ENCODE measurements at places on chromosomes 11 and 22. TPM values are rescaled to one million over a fixed set of nuclear protein-coding genes. Genes with fewer than 3 reads are reported as not detected.

DNA sequence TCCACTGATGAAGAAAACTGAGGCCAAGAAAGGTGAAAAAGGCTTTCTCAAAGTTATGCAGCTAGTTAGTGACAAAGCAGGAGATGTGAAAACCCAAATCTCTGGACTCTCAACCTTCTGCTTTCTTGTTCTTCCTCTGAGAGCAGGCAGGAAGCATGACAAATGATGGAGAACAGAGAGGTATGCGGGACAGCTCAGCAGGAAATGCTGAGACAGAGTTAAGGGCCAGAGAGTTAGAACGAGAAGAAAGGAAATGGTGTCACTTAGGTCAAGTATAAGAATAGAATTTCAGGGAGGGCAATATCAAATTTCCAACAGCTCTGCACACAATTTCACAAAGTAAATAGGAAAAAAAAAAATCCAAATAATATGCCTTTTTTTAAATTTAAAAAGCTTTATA, 67.6 kb upstream of the ARHGAP42 start:
- H3K4me1 ChIP-seq = no peaks in the 10 kb centered on the region
- H3K27me3 ChIP-seq = no peaks in the 10 kb centered on the region
- no peak for DNase-seq

DNA sequence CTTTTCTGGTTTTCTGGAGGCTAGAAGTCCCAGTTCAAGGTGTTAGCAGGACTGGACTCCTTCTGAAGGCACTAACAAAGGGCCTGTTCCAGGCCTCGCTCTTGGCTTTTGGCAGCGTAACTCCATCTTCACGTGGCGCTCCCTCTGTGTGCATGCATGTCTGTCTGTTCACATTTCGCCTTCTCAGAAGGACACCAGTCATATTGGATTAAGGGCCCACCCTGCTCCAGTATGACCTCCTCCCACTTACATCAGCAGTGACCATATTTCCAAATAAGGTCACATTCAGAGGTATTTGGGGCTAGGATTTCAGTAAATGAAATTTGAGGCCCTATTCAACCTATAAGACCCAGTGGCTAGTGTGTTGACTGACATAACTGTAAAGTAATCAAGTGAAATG, 20.0 kb downstream of the APLP2 start:
- peaks cover 1% of the 10 kb centered on the region for H3K4me1 ChIP-seq
- no peak overlapping the region for H3K27ac ChIP-seq
- H3K4me3 ChIP-seq = no peak overlapping the region
- no peaks in the 10 kb centered on the region for H3K36me3 ChIP-seq

DNA sequence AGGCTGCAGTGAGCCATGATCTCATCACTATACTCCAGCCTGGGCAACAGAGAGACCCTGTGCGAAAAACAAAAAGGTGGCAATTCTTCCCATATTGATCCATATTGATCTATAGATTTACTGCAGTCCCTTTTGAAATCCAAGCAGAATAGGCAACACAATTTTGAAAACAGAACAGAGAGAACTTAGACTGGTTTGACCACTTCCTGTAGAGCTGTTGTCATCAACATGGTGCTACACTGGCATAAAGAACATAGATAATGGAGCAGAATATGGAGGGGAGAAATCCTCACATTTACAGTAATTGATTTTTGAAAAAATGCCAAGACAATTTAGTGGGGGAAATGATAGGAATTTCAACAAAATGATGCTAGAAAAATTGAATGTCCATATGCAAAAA, 34.1 kb downstream of the GRK3 start:
- DNase-seq = no peak
- H3K36me3 ChIP-seq = peaks cover 41% of the 10 kb centered on the region
- H3K27me3 ChIP-seq = no peaks in the 10 kb centered on the region

- no peak overlapping the region for H3K27ac ChIP-seq
- peaks cover 2% of the 10 kb centered on the region for H3K27me3 ChIP-seq
- no peak overlapping the region for H3K4me3 ChIP-seq
- no peaks in the 10 kb centered on the region for H3K36me3 ChIP-seq
- DNase-seq = no peak
Observed at GRCh38 chr11:45563810-45564209, 101.6 kb downstream of the CHST1 start.

OMP gene
- not detected for total RNA-seq

DNA sequence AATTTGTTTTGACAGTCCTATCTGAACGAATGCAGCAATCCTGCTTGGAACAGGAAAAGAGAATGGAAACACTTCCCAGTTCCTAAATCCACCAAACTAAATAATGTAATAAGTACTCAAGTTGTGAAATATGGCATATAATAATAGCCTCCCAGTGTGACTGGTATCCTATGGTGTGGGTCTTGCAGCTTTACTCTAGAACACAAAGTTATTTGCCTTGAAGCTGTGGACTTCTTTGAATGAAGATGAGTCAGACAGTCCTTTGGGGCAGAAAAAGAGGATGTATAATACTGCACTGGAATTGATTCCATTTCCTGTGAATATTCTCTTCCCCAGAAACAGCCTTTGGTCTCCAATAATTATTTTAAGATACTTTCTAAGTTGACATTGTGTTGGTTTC, 887.0 kb downstream of the KCNA4 start:
- H3K4me3 ChIP-seq = no peak overlapping the region
- no peaks in the 10 kb centered on the region for H3K36me3 ChIP-seq
- no peaks in the 10 kb centered on the region for H3K27me3 ChIP-seq
- no peak overlapping the region for H3K27ac ChIP-seq
- H3K4me1 ChIP-seq = no peaks in the 10 kb centered on the region

- peaks cover 44% of the 10 kb centered on the region for H3K27me3 ChIP-seq
- peaks cover 7% of the 10 kb centered on the region for H3K4me1 ChIP-seq
- no peaks in the 10 kb centered on the region for H3K36me3 ChIP-seq
- DNase-seq = no peak
- no peak overlapping the region for H3K4me3 ChIP-seq
- H3K27ac ChIP-seq = no peak overlapping the region
Observed at GRCh38 chr22:30824096-30824495, 129.4 kb downstream of the OSBP2 start.

GRCh38 chr22:21624120-21624879, 5.5 kb downstream of the YDJC start:
- no peaks in the 10 kb centered on the region for H3K27me3 ChIP-seq
- peaks cover 31% of the 10 kb centered on the region for H3K4me1 ChIP-seq
- DNase-seq = peak; percentile 81
- H3K27ac ChIP-seq = peak overlapping the region; percentile 67

DNA sequence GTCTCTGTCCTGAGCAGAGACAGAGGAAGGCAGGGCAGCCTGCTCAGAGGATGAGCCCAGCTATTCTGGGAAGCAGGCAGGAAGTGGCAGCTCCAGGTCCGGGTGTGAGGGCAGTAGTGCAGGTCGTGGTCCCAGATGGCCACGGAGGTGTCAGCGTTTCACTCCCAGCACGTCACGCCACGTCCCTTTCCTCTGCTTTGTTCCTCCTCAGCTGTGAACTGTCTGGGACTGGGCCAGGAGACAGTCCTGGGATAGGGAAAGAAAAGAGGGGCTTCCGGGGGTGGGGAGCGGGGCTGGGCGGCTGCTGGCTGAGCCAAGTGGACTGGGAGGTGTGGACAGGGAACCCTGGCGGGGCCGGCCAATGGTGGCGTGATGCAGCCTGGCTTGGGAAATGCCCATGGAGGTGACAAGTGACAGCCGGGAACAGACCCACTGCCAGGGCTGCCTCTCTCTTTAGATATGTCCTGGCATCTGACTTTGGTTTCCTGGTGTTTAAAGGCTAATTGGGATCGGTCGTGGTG, 64.7 kb downstream of the KCNQ1 start:
- no peak overlapping the region for H3K27ac ChIP-seq
- H3K27me3 ChIP-seq = no peaks in the 10 kb centered on the region
- no peak overlapping the region for H3K4me3 ChIP-seq

TSPAN32 gene
- 2.4 TPM for total RNA-seq

GRCh38 chr22:44361391-44362126, 48.8 kb upstream of the SHISAL1 start:
- no peaks in the 10 kb centered on the region for H3K4me1 ChIP-seq
- no peak overlapping the region for H3K4me3 ChIP-seq
- no peak for DNase-seq

DNA sequence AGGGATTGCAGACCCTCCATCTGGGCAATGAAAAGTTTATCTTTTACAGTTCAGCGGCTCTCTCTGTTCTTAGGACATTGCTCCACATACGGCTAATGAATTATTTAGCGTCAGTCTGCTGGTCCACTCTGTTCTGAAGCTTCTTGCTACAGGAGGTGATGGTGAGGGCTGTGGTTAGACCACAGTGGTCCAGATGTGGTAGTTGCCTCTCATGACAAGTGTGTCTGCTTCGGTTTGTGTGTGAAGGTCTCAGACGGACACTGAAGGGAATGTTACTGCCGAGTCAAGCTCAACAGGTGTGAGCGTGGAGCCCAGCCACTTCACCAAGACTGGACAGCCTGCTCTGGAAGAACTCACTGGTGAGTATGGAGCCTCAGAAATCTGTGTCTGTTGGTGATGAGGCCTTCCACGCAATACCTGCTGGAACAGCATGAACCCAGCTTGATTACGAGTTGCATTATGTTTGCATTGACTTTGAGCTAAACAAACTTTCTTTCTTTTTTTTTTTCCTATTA, 220.8 kb downstream of the DBX1 start:
- no peak overlapping the region for H3K27ac ChIP-seq
- H3K27me3 ChIP-seq = peaks cover 6% of the 10 kb centered on the region
- H3K36me3 ChIP-seq = no peaks in the 10 kb centered on the region
- H3K4me3 ChIP-seq = no peak overlapping the region
- H3K4me1 ChIP-seq = no peaks in the 10 kb centered on the region

DNA sequence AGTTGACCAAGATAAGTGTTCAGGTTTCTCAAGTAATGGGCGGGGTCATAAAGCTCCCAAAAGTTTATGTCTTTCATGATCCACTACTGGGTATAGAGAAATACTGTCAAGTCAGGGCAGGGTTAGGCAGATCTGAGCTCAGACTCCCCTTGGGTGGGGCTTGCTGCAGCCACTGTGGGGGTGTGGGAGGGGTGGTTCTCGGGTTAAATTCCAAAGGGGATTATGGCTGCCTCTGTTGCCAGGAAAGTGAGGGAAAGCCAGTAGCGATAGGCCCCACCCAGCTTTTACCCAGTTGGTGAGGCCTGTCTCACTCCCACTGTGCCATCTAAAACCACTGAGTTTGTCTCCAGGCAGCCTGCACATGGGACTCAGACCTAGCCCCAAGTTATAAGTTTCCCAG, 37.8 kb downstream of the DLG2 start:
- DNase-seq = no peak
- H3K4me1 ChIP-seq = no peaks in the 10 kb centered on the region
- peaks cover 20% of the 10 kb centered on the region for H3K27me3 ChIP-seq

DNA sequence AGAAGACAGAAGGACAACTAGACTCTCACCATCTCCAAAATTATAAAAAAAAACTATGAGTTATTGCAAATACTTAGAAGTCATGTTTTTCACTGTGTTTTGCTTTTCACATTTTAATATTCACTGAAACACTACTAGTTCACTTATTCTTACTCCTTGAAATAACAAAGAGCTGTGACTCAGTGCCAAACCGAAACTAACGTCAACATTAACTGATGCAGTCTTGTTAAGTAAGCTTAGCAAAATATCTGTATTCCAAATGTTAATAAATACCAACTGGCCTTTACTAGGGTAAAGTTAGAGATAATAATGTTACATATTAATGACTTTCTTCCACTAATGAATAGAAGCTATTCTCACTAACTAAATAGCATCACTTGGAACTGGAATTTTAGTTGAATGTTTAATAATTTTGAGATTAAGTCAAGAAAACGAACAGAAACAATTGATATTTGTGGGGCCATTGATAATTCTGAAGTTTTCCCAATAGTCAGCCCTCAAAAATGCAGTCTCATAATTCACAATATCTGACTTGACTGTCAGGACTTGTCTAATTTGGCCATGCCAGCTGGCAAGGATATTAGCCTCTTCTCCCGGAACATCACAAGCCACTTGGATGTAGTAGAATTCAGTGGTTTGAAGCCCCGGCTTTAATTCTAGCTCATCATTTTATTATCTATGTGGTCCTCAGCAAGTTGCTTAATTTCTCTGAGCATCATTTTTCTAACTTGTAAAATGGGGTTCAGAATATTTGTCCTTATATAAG, 230.1 kb upstream of the DDI1 start:
- H3K4me3 ChIP-seq = no peak overlapping the region
- no peak overlapping the region for H3K27ac ChIP-seq

Measured in activated CD4-positive, alpha-beta T cell treated with anti-CD3 and anti-CD28 coated beads, Interleukin-2, amount 10 ng/mL, durations not matched to agents 24 days and 14 days (primary cell).